Sigmoid colon (tissue), 7 donors: ENCODE measurements at places on chromosomes 5 and 9.

DNA sequence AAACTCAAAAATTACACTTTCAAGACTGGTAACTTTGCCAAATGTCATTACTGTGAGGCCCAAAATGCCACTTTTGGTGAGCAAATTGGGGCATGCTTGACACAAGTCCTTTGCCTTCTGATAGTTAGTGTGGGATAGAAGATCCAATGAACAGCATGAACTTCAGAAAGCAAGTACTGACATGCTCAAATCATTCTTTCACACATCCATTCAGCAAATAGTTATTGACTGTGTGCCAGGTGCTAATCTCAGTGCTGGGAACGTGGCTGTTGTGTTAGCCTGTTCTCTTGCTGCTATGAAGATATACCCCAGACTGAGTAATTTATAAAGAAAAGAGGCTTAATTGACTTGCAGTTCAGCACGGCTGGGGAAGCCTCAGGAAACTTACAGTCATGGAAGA lies 247.0 kb downstream of the CHSY3 start:
- no peak overlapping the region for H3K4me3 ChIP-seq
- H3K36me3 ChIP-seq: no peaks in the 10 kb centered on the region
- no peak for DNase-seq
- peaks cover 14% of the 10 kb centered on the region for H3K4me1 ChIP-seq
- no peaks in the 10 kb centered on the region for H3K27me3 ChIP-seq

DNA sequence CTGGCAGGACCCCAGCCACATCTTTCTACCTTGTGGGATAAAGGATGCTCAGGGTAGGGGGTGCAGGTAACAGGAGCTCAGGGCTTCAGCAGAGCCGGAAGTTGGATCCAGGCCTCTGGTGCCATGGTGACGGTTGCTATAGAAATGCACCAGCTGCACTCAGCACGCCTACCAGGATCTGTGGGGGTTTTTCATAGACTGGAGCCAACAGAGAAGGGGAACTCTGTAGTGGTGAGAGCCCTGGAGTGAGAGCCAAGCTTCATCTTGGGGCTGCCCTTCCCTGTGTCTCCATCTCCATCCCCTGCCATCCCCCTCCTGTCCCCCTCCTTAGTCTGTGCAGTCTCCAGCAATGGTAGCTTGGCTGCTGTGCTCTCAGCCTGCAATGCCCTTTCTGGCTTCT lies 27.5 kb upstream of the BOD1 start:
- H3K4me3 ChIP-seq: no peak overlapping the region
- no peak overlapping the region for H3K27ac ChIP-seq
- DNase-seq: no peak

GRCh38 chr5:58046371-58046770 lies 413.5 kb downstream of the PLK2 start:
- H3K27me3 ChIP-seq: no peaks in the 10 kb centered on the region
- no peak overlapping the region for H3K4me3 ChIP-seq
- H3K27ac ChIP-seq: no peak overlapping the region
- no peaks in the 10 kb centered on the region for H3K4me1 ChIP-seq
- H3K36me3 ChIP-seq: no peaks in the 10 kb centered on the region

- H3K4me1 ChIP-seq: no peaks in the 10 kb centered on the region
- H3K27ac ChIP-seq: no peak overlapping the region
- H3K36me3 ChIP-seq: no peaks in the 10 kb centered on the region
- no peak overlapping the region for H3K4me3 ChIP-seq
- H3K27me3 ChIP-seq: no peaks in the 10 kb centered on the region
Observed at GRCh38 chr9:89647366-89648128, 42.7 kb downstream of the GADD45G start.

GRCh38 chr9:112274600-112274999 lies 58.8 kb downstream of the PTBP3 start:
- no peaks in the 10 kb centered on the region for H3K4me1 ChIP-seq
- H3K4me3 ChIP-seq: no peak overlapping the region
- no peaks in the 10 kb centered on the region for H3K36me3 ChIP-seq
- no peaks in the 10 kb centered on the region for H3K27me3 ChIP-seq
